Activated T-helper 2 cell treated with anti-CD3 and anti-CD28 coated beads, Interferon-gamma antibody, Interleukin-2, Interleukin-4, amounts not matched to agents 10 μg/mL and 5 μg/mL and 100 μg/mL, durations not matched to agents 14 hours and 24 hours and 36 hours (primary cell): ENCODE measurements at places on chromosomes 1 and 21.

DNA sequence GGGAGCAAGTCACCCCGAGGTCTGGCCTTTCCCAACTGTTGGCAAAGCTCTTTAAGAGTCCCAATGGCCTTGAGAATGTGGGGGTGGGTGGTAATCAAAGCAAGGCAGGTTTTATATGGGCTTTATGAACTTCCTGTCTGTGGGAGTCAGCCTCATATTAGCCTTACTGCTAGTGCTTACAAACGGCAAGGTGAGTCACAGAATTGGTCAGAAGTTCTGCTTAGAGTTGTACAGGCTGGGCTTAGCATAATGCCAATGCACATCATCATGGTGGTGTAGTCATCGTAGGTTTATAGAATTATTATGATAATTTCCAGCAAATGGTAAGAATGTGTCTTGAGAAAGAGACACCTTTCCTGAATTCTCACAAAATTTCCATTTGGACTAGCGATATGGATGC lies 192.7 kb upstream of the KIAA0040 start:
- H3K36me3 ChIP-seq: no peaks in the 10 kb centered on the region
- no peak overlapping the region for H3K27ac ChIP-seq
- no peaks in the 10 kb centered on the region for H3K4me1 ChIP-seq
- peaks cover 7% of the 10 kb centered on the region for H3K27me3 ChIP-seq
- no peak overlapping the region for H3K4me3 ChIP-seq

DNA sequence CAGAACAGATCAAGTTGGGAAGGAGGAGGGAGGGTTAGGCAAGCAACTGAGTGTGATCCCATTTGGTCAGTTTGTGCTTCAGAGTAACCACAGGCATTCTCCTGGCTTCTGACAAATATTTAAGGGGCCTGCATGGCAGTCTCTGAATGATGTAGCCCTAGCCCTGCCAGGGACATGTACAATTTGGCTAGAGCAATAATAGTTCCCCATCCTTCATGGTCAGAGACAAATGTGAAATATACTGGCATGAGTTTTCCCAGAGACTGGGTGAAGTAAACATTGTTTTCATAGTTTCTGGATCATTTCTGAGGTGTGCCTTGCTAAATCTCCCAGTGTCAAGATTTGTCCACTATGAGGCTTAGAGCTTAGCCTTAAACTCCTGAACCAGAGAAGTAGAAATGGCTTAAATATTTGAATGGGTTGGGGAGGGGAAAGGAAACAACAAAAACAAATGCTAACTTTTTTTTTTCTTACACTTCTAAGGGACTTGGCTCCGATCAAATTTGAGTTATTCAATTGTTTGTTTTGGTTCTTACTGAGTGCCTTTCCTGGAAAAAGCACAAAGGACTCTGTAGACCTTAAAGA lies 42.0 kb upstream of the UBE2U start:
- H3K4me1 ChIP-seq: no peaks in the 10 kb centered on the region
- no peak overlapping the region for H3K27ac ChIP-seq
- no peaks in the 10 kb centered on the region for H3K36me3 ChIP-seq
- no peak overlapping the region for H3K4me3 ChIP-seq

DNA sequence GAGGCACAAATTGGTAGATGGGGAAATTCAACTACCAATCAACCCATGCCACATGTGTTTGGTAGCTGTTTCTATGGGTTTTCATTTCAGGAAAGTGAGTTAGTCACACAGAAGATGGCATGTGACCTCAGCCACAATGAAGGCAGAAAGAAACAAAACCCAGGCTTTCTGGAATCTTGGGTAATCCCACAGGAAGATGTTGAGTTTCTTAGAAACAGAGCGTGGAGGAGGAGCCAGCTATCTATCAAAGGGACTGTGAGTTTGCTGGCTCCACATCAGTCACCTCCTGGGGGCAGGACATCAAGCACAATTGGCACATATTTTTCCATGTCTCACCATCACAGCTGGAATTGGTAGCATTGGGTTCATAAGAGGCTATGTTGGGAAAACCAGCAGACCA lies 188.9 kb upstream of the PLXNA2 start:
- no peak overlapping the region for H3K4me3 ChIP-seq
- H3K27ac ChIP-seq: no peak overlapping the region
- no peaks in the 10 kb centered on the region for H3K36me3 ChIP-seq
- DNase-seq: no peak
- H3K27me3 ChIP-seq: no peaks in the 10 kb centered on the region
- no peaks in the 10 kb centered on the region for H3K4me1 ChIP-seq

GRCh38 chr21:42395905-42396651 lies at the start of gene TMPRSS3:
TSS of gene TMPRSS3 (minus strand) at chr21:42396052. CDS start at chr21:42395417, 635 bp downstream.
- peak within 1 kb of the TSS; percentile 43 for H3K27ac ChIP-seq
- no peak for DNase-seq
- H3K27me3 ChIP-seq: no peaks in the 10 kb centered on the region
- H3K4me1 ChIP-seq: peaks cover 72% of the 10 kb centered on the region
- H3K36me3 ChIP-seq: peaks cover 73% of the 10 kb centered on the region

GRCh38 chr1:233549917-233550316 lies 64.0 kb upstream of the KCNK1 start:
- H3K27me3 ChIP-seq: peaks cover 25% of the 10 kb centered on the region
- no peaks in the 10 kb centered on the region for H3K4me1 ChIP-seq
- H3K4me3 ChIP-seq: no peak overlapping the region
- H3K36me3 ChIP-seq: no peaks in the 10 kb centered on the region

- H3K36me3 ChIP-seq: no peaks in the 10 kb centered on the region
- DNase-seq: no peak
- H3K4me1 ChIP-seq: no peaks in the 10 kb centered on the region
Measured at GRCh38 chr1:241316372-241316771, 40.6 kb downstream of the RGS7 start.

GRCh38 chr1:7109901-7110300 lies 324.6 kb downstream of the CAMTA1 start:
- H3K27ac ChIP-seq: no peak overlapping the region
- H3K27me3 ChIP-seq: no peaks in the 10 kb centered on the region
- H3K4me1 ChIP-seq: no peaks in the 10 kb centered on the region
- no peaks in the 10 kb centered on the region for H3K36me3 ChIP-seq

DNA sequence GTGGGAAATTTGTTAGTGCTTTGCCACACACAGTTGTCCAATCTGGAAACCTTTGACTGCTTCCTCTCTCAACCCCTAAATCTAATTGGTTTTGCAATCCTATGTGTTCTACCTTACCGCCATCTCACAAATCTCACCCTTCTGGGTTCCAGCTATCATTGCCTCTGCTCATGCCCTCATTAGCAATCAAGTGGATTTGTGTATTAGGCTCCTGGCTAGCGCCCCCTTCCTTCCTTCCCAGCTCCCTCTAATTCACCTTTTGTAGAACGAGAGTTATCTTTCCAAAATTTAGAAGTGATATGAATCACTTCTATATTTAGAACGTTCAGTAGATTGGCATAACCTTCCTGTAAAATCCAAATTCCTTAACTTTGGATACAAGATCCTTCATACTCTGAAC lies 18.6 kb downstream of the FMO1 start:
- no peak overlapping the region for H3K27ac ChIP-seq
- no peak overlapping the region for H3K4me3 ChIP-seq
- H3K36me3 ChIP-seq: no peaks in the 10 kb centered on the region
- no peaks in the 10 kb centered on the region for H3K4me1 ChIP-seq

DNA sequence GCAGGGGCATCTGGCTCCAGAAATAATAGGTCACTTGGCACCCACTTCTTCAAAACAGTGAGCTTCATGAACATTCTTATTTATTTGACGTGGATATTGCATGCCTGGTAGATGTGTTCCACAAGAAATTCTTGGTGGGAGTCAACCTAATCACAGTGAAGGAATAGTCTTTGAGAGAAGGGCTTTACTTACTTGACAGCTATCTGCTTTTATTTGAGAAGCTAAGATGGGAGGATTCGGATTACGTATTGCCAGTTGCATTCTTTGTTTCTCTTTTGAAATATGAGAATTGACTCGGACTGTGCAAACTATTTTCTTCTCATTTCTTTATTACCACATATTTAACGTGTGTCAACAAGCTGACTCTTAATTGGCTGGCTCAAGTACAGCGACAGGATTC lies 117.2 kb downstream of the FASLG start:
- H3K4me3 ChIP-seq: no peak overlapping the region
- H3K36me3 ChIP-seq: no peaks in the 10 kb centered on the region
- no peak for DNase-seq
- H3K4me1 ChIP-seq: peaks cover 14% of the 10 kb centered on the region
- H3K27ac ChIP-seq: no peak overlapping the region
- peaks cover 25% of the 10 kb centered on the region for H3K27me3 ChIP-seq

DNA sequence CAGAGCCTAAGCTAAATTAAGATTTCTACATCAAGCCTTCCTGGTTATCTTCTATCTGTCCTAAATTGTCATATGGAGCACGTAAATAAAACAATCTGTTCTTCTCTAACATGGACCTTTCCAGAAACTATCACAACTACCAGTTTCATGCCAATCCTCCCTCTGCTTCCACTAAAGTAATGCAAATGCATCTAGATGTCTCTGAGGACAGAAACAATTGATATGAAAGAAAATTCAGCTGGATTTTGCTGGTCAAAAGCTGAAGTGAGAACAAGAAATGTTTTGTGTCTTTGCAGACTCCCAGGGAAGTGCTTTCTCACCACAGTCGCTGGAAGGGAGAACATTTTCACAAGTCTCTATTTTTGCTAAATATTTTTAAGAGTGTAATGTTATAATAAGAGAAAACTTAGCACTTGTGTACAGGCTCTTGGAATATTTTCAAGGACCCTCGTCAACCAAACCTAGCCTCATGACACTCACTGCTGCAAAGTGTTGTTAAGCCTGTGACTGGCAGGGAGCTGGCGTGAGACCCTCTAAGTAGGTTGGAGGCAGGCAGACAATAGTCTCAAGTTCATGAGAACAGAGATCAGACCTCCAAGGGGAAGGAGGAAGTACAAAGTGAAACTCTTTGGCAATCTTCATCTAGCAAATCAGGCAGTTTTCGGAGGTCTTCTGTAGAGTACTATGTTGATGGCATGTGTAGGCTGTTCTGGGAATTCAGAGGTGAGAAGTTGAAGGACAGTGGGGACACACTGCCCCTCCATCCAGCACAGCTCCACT lies 38.8 kb downstream of the DNASE2B start:
- peak overlapping the region; percentile 29 for H3K27ac ChIP-seq
- H3K4me3 ChIP-seq: peak overlapping the region; percentile 40
- no peaks in the 10 kb centered on the region for H3K36me3 ChIP-seq
- DNase-seq: no peak
- H3K4me1 ChIP-seq: peaks cover 5% of the 10 kb centered on the region

DNA sequence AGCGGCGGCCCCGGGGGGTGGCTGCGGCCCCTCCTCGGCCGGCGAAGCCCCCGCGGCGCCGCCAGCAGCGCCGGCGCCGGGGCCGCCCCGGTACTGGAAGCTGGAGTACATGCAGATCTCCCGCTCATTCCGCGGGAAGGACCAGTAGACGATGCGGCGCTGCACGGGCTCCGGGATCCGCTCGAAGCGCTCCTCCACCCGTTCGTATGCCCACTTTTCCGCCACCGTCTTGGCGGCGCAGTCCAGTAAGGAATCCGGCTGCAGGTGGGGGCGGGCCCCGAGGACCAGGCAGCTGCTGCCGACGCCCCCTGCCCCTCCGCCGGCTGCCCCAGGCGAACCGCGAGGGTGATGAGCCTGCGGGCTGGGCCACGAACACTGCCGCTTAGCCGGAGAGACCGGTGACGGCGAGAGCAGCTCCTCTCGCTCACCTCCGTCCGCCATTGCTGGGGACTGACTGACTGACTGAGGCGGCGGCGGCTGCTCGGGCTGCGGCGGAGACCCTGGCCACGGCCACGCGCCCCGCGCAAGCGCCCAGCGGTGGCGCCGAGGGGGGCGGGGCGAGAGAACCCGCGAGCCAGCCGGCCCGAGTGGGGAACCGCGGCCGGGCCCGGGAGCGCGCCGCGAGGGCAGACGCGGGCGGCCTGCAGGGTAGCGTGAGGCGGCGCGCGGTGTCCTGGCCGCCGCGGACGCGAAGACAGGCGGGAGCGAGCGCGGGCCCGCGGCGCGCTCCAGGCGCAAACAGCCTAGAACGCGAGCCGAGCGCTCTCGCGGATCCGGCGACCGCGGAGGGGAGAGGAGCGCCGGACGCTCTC lies at the start of gene ZSWIM5:
Gene ZSWIM5, minus strand, starts transcription at position 696 of the 812 bp plus-strand sequence. Its CDS starts 255 bp downstream, at position 441.
- DNase-seq: peak; percentile 46
- peaks cover 14% of the 10 kb centered on the region for H3K4me1 ChIP-seq
- H3K36me3 ChIP-seq: no peaks in the 10 kb centered on the region
- H3K27me3 ChIP-seq: peaks cover 51% of the 10 kb centered on the region
- H3K27ac ChIP-seq: peak within 1 kb of the TSS; percentile 20

DNA sequence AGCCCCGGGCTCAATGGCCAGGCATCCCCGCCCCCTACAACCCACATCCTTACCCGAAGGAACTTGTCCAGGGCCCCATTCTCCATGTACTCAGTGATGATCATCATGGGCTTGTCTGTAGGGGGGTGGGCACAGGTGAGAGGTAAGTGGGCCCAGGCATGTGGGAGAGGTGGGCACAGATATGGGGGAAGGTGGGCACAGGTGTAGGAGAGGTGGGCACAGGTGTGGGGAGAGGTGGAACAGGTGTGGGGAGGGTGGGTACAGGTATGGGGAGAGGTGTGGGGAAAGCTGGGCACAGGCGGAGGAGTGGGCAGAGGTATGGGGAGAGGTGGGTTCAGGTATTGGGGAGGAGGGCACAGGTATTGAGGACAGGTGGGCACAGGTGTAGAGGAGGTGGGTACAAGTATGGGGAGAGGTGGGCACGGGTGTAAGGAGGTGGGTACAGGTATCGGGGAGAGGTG lies 23.5 kb downstream of the EPHA2 start:
- H3K4me3 ChIP-seq: no peak overlapping the region
- H3K36me3 ChIP-seq: no peaks in the 10 kb centered on the region
- no peaks in the 10 kb centered on the region for H3K27me3 ChIP-seq
- DNase-seq: no peak
- H3K4me1 ChIP-seq: no peaks in the 10 kb centered on the region
- no peak overlapping the region for H3K27ac ChIP-seq

DNA sequence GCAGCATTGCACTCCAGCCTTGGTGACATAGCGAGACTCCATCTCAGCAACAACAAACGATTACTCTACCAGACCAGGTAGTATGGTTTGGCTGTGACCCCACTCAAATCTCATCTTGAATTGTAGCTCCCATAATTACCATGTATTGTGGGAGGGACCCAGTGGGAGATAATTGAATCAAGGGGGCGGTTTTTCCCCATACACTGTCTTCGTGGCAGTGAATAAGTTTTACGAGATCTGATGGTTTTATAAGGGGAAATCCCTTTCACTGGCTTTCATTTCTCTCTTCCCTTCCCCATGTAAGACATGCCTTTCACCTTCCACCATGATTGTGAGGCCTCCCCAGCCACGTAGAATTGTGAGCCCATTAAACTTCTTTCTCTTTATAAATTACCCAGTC lies 66.0 kb downstream of the BACE2 start:
- H3K36me3 ChIP-seq: no peaks in the 10 kb centered on the region
- H3K4me3 ChIP-seq: no peak overlapping the region
- no peak for DNase-seq
- H3K4me1 ChIP-seq: no peaks in the 10 kb centered on the region
- no peaks in the 10 kb centered on the region for H3K27me3 ChIP-seq

- no peaks in the 10 kb centered on the region for H3K36me3 ChIP-seq
- H3K4me3 ChIP-seq: no peak overlapping the region
- H3K27me3 ChIP-seq: no peaks in the 10 kb centered on the region
- DNase-seq: no peak
Measured at GRCh38 chr1:103467100-103467499, 58.4 kb upstream of the RNPC3 start.
